ENCODE measurements at places on chromosomes 5 and 9. TPM values are rescaled to one million over a fixed set of nuclear protein-coding genes. Genes with fewer than 3 reads are reported as not detected.

SLC34A1 gene
- total RNA-seq: not detected

GRCh38 chr9:92486371-92486770 is 4.1 kb upstream of the ASPN start:
- DNase-seq: no peak
- H3K27ac ChIP-seq: no peak overlapping the region
- H3K4me1 ChIP-seq: no peaks in the 10 kb centered on the region
- H3K4me3 ChIP-seq: no peak overlapping the region
- no peaks in the 10 kb centered on the region for H3K27me3 ChIP-seq
- no peaks in the 10 kb centered on the region for H3K36me3 ChIP-seq

DNA sequence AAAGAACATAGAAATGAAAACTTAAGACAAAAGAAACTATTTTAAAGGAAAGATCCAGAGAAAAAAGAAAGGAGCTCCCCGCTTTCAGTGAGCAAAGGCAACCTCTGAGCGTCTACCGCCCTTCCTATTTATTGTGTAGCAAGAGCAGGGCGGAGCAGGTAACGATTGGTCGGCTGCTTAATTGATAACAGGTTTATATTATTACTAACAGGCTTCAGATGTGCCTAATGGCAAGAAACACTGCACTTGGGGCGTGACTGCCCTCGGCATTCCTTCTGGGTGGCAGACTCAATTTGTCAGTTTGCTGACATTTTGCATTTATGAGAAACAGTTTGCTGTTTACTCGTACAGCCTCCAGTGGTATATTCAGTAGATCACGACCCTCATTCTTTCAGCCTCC is 482.7 kb upstream of the C9orf72 start:
- H3K27ac ChIP-seq: no peak overlapping the region
- H3K4me3 ChIP-seq: no peak overlapping the region
- no peaks in the 10 kb centered on the region for H3K4me1 ChIP-seq

IL33 gene
- total RNA-seq: not detected

GRCh38 chr9:15813076-15813475 is 260.2 kb downstream of the CCDC171 start:
- no peaks in the 10 kb centered on the region for H3K4me1 ChIP-seq
- H3K27me3 ChIP-seq: no peaks in the 10 kb centered on the region
- H3K4me3 ChIP-seq: no peak overlapping the region
- no peak for DNase-seq
- H3K27ac ChIP-seq: no peak overlapping the region
- H3K36me3 ChIP-seq: no peaks in the 10 kb centered on the region

- no peaks in the 10 kb centered on the region for H3K27me3 ChIP-seq
- H3K4me1 ChIP-seq: peaks cover 25% of the 10 kb centered on the region
- H3K36me3 ChIP-seq: no peaks in the 10 kb centered on the region
- H3K4me3 ChIP-seq: no peak overlapping the region
Observed at GRCh38 chr9:34514816-34515215, 8.0 kb downstream of the ENHO start.

GRCh38 chr9:112725961-112726360 is 8.0 kb upstream of the INIP start:
- no peaks in the 10 kb centered on the region for H3K36me3 ChIP-seq
- no peak for DNase-seq
- H3K27me3 ChIP-seq: no peaks in the 10 kb centered on the region
- H3K4me1 ChIP-seq: no peaks in the 10 kb centered on the region
- H3K27ac ChIP-seq: no peak overlapping the region
- H3K4me3 ChIP-seq: no peak overlapping the region

- no peak overlapping the region for H3K27ac ChIP-seq
- no peaks in the 10 kb centered on the region for H3K36me3 ChIP-seq
- H3K4me3 ChIP-seq: no peak overlapping the region
- peak; percentile 45 for DNase-seq
Observed at GRCh38 chr5:169548315-169548714, 35.3 kb upstream of the SPDL1 start.

DNA sequence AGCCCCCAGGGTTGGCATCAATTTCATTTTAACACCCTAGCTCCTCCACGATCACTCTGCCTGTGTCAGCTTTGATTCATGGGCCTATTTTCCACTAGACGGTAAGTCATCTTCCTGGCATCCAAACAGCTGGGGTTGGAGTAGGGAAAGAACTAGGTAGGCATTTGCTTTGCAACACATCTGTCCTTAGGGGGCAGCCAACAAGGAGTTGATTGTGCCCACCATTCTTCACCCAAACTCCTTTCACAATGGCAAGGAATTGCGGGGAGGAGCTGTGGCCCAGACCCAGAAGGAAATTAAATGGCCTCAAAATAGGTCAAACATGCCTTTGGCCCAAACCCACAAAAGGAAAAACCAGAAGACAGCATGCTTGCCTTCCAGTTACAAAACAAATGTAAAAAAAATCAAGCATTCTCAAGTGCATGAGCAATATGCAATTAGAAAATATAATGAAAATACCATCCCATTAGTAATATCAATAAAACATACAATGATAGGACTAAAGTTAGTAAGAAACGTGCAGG is 71.8 kb downstream of the NRG2 start:
- no peaks in the 10 kb centered on the region for H3K36me3 ChIP-seq
- H3K4me1 ChIP-seq: no peaks in the 10 kb centered on the region
- H3K27ac ChIP-seq: no peak overlapping the region
- H3K27me3 ChIP-seq: peaks cover 34% of the 10 kb centered on the region
